ENCODE measurements at places on chromosomes 3 and 15.

DNA sequence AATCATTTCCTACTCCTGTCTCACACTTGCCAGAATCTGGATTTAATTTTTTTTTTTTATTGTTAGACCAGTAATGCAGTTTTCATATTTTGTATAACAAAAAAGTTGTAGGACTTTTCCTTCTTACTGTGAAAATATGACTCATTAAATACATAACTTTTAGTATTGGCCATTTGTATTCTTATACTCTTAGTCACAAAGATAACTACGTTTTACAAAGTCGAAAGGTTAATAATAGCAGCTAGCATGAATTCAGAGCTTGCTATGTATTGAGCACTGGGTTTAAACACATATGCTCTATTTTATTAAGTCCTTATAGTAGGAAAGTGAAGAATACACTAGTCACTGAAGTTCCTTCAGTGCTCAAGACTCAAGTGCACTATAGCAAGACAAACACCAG, 43.1 kb downstream of the LRRN1 start:
- DNase-seq = no peak

DNA sequence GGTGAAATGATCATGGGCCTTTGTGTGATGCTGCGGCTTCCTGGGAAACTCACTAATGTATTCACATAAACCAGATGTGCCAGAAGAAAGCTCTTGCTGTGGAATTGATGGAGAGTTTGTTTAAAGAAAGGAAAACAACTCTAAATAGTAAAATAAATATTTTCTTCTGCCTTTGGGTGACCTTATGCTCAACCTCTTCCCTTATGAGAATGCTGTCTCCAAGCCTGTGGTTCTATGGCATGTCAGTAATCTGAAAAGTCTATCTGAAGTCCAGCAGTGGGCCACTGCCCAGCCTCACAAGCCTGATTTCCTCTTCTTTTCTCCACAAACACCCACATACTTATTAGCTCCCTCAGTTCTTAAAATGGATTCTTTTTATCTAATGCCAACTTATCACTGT, 49.9 kb upstream of the PHLDB2 start:
- DNase-seq = no peak

DNA sequence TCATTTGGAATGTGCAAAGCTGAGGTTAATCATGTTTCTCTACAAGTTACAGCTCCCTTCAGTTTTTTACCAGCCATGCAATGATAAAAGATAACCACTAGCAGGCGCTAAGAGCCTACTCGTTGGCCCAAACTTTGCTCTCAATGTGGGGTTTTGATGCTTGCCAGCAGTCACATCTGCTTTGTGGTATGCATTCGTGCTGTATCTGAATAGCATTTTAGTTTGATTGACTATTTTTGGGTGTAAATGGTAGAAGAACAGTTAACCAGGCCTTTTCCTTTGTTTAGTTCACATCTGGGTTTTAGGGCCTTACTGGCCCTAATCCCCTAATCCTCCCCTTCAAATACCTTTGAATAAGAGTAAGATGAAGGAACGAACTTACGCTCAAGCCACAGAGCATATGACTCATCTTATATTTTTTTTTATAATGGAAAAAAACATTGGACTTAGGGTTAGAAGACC, 4.4 kb upstream of the CLDN11 start:
- no peak for DNase-seq

DNA sequence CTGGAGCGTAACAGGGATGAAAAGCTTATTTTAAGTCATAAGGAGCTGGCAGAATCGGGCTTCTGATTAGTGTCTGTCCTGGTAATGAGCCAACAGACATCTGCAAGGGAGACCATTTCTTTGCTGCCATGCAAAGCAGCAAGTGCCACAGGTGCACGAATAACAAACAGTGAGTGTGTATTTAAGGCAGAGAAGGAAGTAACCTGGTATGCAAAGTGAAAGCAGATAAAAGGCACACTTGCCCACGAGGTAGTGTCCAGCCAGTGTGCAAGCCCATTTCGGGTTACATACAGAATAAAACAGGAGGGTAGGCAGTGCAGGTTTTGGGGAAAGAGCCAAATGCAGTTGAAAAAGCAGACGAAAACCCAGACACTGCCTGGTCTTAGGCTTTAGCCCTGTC, 1153.7 kb downstream of the SI start:
- no peak for DNase-seq

DNA sequence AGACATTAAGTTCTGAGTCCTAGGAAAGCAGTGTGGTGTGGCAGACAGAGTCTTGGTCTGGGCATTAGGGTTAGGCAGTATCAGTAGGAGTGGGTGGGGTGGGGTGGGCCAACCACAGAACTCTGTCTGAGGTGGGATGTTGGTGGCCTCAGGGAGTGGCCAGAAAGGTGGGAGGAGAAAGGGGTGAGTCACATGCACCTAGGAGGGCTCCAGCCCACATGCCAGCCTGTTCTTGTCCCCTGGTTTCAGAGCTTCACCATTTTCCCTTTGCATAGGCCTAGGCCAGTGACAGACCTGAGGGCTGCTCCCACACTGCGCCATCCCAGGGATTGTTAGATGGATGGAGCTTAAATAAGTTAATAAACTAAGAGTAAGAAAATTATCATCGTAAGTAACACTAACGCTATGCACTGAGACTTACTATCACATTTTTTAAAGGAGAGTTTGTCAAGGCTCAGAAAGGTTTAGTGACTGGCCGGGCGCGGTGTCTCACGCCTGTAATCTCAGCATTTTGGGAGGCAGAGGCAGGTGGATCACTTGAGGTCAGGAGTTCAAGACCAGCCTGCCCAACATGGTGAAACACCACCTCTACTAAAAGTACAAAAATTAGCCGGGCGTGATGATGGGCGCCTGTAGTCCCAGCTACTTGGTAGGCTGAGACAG, 33.8 kb downstream of the DNASE1L3 start:
- DNase-seq = no peak

DNA sequence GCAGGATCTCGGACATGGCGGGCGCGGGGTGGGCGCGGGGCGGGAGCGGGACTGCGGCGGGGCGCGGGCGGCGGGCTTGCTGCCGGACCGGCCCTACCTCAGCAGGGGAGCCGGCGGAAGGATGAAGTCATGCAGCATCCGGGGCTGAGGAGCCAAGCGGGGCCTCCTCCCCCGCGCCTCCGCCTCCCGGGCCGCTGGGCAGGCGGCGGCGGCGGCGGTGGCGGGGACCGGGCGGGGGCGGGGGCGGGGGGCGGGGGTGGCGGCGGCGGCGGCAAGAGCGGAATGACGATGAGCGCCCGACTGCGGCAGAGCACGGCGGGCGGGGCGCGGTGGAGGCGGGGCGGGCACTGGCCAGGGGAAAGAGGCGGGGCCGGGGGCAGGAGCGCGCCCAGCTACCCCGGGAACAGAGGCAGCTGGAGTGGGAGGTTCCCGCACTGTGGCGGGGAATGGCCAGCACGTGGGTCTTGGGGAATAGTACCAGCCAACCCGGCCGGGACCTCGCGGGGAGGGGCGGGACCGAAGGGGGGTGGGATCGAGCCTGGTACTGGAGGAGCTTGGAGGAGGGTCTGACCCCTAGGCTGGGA, at the start of gene CAMK2N2:
Gene CAMK2N2, minus strand, starts transcription at position 284 of the 584 bp plus-strand sequence. Its CDS starts 268 bp downstream, at position 16.
- no peak for DNase-seq

DNA sequence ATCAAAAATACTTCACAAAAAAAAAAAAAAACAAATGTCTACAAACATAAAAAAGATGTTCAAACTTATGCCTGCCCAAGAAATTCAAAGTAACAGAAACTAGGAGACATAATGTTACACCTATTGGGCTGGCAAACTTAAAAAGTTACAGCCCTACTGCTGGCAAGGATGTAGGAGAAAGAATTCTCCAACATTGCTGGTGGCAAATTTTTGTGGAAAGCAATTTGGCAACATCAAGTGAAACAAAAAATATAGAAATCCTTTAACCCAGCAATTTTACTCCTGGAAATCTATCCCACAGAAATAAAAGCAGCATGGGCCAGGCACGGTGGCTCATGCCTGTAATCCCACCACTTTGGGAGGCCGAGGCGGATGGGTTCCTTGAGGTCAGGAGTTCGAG, 73.2 kb downstream of the STAG1 start:
- no peak for DNase-seq

- DNase-seq = no peak
Measured at GRCh38 chr3:28637742-28638141, 289.1 kb upstream of the AZI2 start.

- DNase-seq = peak; percentile 53
Measured at GRCh38 chr15:73682600-73683090, 1.5 kb upstream of the CD276 start.

GRCh38 chr15:79310612-79310984, 314 bp upstream of the TMED3 start:
- no peak for DNase-seq

- DNase-seq = no peak
Measured at GRCh38 chr15:32956006-32956405, 238.2 kb downstream of the GREM1 start.

GRCh38 chr3:141388395-141388794, 20.1 kb downstream of the ZBTB38 start:
- no peak for DNase-seq

GRCh38 chr3:41920406-41920965, 41.4 kb downstream of the ULK4 start:
- DNase-seq = no peak

GRCh38 chr3:58027704-58028317, 19.6 kb downstream of the FLNB start:
- no peak for DNase-seq

DNA sequence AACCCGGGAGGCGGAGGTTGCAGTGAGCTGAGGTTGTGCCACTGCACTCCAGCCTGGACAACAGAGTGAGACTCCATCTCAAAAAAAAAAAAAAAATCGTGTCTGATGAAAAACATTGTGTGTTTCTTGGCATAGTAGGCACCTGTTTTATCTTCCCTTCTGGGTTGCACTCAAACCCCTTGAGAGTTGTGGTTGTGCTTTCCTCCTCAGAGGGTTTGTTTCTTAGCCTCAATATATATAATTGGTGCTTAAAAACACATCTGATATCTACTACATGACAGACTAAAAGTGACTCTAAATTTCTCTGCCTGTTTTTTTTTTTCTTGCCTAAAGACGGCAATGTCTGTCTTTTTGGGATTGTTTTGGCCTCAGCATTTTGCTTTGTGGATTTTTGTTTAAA, 7.6 kb downstream of the NR1D2 start:
- DNase-seq = no peak

- no peak for DNase-seq
Measured at GRCh38 chr3:78506061-78506460, 1261.7 kb downstream of the ROBO1 start.

DNA sequence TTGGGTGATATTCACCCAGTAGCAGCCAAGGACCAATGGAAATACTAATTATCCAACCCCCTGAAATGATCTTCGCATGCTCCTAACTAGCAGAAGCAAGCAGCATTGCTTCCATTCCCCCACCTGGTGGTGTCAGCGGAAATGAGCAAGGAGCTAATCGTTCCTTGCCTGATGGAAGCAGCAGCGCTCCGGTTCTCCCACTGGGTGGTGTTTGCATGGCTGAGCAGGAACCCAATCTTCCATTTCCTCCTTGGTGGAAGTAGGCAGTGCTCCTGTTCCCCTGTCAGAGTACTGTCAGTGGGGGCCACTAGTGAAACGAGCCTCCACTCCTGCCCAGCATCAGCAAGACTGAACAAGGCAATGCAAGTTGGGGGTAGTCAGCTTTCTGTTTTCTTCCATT, 311.5 kb downstream of the CACNA2D3 start:
- no peak for DNase-seq

DNA sequence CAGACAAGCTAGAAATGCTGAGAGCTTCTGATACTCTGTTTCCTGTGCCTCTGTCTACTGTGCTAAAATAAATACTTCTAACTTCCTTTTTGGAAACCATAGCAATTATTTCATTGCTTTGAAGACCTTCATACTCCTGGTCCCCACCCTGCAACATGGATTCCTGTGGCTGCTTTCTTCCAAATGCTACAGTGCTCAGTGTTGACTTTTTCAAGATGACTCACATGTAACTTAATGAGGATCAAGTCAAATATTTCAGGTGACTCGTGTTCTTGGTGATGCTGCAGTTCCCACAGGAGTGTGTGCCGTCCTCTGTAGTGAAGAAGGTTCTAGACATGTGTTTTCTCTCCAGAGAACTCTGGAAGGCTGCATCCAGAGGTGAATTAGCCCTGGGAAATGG, 288.6 kb downstream of the CLSTN2 start:
- no peak for DNase-seq

DNA sequence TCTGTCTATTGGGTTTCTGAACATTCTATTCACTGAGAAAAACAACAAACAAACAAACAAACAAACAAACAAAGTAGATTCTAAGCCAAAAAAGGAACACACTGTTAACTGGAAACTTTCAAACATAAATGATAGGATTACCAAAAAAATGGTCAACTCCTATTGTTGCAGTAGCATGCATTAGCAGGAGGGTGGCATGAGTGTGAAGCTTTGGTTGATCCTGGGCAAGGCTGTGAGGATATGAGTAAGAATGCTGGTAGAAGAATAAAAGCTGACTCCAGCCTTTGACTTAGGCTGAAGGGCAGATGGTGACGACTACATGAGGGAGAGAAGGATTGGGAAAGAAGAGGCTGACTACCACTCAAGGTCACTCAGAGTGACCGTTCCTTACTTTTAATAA, 810.3 kb downstream of the VGLL3 start:
- DNase-seq = no peak

DNA sequence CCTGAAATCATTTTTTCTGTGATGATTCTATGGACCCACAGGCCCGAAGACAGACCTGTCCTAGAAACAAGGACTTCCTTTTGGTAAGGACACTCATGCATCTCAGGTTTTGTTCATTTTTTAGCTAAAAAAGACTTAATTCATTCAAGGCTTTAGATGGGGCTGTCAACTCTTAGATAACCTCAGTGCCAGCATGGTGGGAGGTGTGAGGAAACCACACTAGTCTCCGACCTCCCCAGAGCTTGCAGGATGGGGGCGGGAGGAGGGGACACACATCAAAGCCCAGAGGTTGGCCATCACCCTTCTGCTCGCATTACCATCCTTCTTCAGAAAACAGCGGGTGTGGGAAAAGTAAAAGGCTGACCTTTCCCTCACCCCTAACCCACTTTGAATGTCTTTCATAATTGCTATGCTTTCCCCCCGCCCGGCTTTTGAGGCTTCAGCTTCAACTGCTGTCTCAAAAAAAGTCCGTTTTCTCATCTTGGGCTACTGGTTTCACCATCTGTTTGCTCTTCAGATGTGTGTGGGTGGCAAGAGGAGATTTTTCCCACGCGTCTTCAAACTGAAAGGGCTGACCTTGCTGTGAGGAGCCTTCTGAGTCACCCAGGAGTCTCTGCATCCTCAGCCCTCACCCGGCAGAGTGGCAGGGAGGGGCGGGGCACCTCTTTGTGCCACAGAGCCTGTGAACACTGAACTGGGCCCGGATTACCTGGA, 27.6 kb upstream of the CXCR6 start:
- DNase-seq = no peak

DNA sequence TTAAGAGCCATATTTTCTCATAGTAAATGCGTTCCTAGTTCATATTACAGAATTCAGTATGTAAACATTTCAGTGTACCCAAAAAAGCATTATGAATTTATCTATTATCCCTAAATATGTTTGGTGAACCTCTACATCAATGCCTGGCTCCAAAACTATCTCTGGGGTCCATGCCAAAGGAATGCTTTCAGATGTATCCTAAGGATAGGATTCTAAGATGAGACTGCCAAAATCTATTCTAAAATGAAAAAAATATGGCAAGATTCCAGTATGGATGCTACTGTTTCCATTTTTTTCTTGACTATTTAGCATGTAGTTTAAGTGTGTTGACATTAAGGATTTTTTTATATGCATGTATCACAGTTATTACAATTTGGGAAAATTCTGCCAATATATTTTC, 18.8 kb downstream of the EIF5A2 start:
- DNase-seq = no peak
